ENCODE measurements at places on chromosomes 4 and X.

- no peak for DNase-seq
These were observed 4.2 kb downstream of the PDE5A start for GRCh38 chr4:119624356-119624755.

- DNase-seq = peak; percentile 99
These were observed 19.4 kb upstream of the YTHDC1 start for GRCh38 chr4:68369142-68369805.

GRCh38 chr4:99934891-99935290 lies 11.5 kb downstream of the DNAJB14 start:
- DNase-seq = no peak

GRCh38 chr4:102599455-102599854 lies 98.3 kb downstream of the NFKB1 start:
- peak; percentile 72 for DNase-seq

- DNase-seq = no peak
These were observed 497.5 kb downstream of the INPP4B start for GRCh38 chr4:142348613-142349021.

GRCh38 chr4:174496631-174497432 lies 25.5 kb downstream of the HPGD start:
- no peak for DNase-seq

DNA sequence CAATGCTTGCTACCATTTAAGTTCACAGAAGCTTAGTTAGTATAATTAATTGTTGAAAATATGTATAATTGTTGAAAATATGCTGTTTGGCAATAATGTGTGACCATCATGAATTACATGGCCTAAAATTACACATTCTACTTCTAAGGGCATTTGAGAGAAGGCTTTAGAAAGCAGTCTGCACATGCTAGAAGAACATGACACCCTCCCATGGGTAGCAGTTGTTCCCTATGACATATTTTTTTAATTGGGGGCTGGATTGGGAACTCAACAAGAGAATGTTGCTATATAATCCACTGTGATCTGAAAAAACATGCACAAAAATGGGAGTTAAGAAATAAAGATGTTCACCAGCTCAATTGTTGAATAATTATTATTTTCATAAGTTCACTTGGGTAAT lies 331.4 kb downstream of the ARHGAP24 start:
- no peak for DNase-seq

DNA sequence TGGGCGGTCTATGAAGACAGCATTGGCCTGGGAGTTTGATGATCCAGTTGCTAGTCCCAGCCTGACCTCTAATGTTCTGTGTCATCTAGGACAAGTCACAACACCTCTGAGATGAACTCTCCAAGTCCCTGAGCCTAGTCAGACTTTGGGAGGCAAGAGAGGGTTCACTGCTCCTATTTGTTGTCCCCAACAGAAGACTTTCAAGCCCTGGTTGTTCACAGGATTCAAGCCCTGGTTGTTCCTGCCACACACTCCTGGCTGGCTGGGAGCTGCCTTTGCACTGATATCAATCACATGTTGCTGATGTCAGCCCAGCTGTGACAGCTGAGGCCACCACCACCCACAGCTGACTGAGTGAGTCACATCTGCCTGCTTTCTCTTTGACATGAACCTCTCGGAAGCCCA lies 253.2 kb upstream of the RASGEF1B start:
- DNase-seq = peak; percentile 9

DNA sequence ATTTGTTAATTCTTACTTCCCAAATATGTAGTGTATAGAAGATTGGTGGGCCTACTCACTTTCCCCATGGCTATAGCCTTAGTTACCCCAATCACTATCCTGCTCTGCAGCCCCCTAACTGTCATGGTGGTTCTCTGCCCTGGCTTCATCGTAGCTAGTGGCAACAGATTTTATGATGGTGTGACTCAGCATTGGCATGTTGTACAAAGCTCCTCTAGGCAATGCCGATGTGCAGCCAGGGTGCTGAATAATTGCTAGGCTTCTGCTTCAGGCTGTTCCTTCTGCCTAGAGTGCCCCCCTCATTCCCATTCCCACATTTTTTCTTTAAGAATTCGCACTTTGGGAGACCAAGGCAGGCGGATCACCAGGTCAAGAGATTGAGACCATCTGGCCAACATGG lies 35.2 kb downstream of the AFF2 start:
- DNase-seq = no peak

DNA sequence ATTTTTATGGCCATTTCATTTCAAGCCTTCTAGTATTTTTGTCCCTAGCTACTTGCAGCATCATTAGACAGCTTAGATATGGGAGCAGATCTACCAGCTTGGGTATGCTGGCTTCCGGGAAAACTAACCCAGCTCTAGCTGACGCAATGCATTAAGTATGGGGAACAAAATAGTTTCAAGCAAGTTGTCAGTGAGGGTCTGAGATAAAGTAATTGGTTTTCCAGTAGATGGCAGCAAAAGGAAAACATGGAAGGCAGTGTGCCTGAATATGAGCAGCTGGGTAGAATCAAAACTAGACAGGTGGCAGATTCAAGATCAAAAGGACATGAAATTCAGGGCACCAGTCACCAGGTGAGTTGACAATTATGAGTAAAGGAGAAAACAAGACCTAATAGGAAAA lies 340.9 kb upstream of the CTSO start:
- DNase-seq = peak; percentile 86

GRCh38 chr4:13611283-13611842 lies 16.2 kb downstream of the BOD1L1 start:
- peak; percentile 73 for DNase-seq

Data from foreskin keratinocyte (primary cell).